ENCODE measurements at places on chromosomes 5 and 9.

DNA sequence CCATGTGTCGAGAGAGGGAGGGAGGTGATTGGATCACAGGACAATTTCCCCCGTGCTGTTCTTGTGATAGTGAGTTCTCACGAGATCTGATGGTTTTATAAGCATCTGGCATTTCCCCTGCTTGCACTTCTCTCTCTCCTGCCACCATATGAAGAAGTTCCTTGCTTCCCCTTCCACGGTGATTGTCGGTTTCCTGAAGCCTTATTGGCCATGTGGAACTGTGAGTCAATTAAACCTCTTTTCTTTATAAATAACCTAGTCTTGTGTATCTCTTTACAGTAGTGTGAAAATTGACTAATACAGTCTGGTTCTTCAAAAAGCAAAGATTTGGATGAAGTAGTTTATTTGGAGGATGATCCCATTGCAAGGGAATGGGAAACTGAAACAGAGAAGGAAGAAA lies 11.3 kb upstream of the MIER3 start:
- no peak for DNase-seq

- no peak for DNase-seq
Observed at GRCh38 chr5:53479590-53480415, 626 bp upstream of the FST start.

- DNase-seq = peak; percentile 26
Observed at GRCh38 chr5:127055880-127056653, 17.2 kb downstream of the C5orf63 start.

GRCh38 chr9:121286688-121286972 lies 18.7 kb downstream of the GSN start:
- DNase-seq = no peak

GRCh38 chr5:62547945-62548630 lies 30.5 kb upstream of the LRRC70 start:
- no peak for DNase-seq

DNA sequence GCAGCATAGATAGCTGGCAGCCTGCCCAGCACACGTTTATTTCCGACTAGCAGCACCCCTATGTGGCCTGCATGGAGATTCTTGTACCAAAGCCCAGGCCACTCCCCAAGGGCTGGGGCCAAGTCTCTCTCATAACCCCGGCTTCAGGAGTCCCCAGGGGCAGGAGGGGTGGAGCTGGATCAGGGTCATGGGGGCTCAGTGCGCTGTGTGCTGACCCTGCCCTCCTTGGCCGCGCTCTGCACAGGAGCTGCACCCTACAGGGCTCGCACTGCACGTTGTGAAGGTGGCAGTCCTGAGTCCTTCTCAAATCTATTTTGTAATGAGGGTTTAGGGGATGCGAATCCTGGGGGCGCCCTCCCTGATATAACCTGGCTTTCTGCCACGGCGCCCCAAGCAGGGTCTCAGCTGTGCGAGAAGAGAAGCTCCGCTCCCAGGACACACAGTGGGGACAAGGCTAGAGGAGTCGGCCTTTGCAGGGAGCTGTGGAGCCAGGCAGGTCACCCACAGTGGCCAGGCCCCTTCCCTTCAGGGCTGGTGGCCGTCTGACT lies 28.6 kb downstream of the NKD2 start:
- DNase-seq = no peak

DNA sequence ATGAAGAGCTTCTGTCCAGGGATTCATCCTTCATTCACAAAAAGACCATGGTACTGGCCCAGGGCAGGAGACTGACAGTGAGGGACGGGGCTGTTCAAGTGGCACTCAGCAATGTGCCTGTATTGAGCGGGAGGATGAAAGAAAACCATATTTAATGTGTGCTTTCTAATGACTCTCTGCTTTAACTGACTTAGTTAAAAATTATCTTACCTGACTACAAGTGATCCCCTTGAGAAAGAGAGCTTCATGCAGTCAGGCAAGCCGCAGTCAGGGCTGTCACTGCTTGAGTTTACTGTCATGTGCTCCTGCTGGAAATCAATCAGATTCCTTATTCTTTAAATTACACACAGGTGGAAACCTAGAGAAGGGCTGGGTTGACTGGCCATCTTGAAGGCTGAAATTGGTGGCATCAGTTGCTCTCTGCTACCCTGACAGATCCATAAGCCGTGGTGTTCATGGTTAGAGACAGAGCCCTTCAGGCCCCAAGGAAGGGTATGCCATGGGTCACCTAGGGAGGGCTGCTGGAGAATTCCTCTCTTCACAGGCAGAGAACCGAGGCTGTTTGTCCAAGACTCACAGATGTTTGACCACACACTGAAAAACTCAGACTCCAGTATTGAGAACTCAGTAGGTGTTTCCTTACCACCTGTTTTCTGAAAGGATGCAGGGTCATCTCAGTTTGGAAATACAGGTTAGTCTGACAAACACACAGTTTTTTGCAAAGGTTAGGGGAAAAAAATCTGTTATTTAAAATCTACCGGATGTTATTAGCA lies 70.9 kb downstream of the TRIO start:
- no peak for DNase-seq

DNA sequence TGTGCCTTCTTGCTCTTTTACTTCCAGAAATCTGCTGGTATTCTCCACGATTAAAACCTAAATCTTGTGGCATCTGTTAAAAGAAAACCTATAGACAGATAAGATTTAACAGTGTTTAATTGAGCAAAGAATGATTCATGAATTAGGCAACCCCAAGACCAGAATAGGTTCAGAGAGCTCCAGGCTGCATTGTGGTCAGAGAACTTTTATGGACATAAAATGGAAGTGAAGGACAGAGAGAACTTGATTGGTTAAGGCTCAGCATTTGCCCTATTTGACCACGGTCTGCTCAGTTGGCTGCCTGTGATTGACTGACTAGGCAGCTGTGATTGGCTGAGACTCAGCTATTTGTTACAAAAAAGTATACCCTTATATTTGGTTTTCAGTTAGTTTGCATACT lies 10.4 kb upstream of the SLC36A2 start:
- peak; percentile 45 for DNase-seq

GRCh38 chr5:145947581-145947980 lies 11.2 kb downstream of the SH3RF2 start:
- DNase-seq = no peak

- DNase-seq = no peak
Observed at GRCh38 chr5:91125916-91126315, 257.2 kb downstream of the ARRDC3 start.

GRCh38 chr5:115939059-115939458 lies 23.2 kb upstream of the LVRN start:
- DNase-seq = no peak

DNA sequence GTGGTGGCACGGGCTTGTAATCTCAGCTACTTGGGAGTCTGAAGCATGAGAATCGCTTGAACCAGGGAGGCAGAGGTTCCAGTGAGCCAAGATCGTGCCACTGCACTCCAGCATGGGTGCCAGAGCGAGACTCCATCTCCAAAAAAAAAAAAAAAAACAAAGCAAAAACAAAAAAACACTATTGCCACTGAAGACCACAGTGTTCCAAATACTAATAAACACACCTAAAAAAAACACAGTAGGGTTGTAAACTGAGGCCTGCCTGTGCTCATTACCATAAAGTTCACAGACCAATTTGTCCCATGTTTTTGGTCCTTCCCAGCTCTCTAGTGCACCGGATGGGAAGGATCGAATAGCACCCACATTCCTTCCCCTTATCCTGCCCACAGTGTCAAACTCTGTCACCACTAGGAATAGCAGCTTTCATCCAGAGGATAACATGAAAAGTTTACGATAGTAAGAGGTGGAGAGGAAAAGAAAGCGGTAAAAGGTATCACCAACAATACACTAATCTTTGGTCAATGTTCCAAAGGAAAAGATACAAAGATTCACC lies 49.2 kb downstream of the MYO10 start:
- DNase-seq = no peak

DNA sequence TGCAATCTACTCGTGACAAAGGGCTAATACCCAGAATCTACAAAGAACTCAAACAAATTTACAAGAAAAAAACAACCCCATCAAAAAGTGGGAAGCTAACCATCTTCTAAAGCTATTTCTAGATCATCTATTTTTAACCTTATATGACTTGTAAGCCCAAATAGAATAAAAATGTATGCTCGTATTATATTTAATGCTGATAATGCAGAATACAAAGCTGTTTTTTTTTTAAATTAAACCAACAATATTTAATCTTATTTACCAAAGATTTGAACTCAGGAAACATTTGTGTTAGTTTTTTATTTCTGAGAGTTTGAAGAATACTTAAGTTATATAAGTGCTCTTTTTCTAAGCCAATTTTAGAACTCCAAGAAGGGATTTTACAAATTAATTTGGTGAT lies 652.1 kb downstream of the LRRC70 start:
- no peak for DNase-seq

- no peak for DNase-seq
Observed at GRCh38 chr5:42767491-42768105, 11.0 kb downstream of the CCDC152 start.

DNA sequence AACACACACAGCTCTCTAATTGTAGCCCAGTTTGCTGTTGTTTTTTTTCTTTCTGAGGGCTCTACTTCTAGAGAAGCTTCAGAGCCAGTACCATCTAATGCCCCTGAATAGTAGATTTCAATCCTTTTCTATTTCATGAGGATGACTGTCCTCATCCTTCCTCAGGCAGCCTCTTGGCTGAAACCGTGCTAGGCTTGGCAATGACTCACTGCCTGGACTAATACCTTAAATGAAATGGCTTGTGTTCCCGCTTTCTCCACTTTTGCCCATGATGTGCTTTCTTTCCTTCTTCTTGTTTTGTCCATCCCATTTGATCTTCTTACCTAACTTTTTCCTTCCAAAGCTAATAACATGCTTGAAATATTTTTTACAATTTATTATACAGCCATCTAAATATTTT lies 80.1 kb downstream of the ITGA1 start:
- no peak for DNase-seq

- DNase-seq = peak; percentile 24
Observed at GRCh38 chr5:39599721-39600431, 175.1 kb upstream of the DAB2 start.

GRCh38 chr5:98308960-98309359 lies 464.5 kb upstream of the RGMB start:
- no peak for DNase-seq

GRCh38 chr5:176365351-176366231 lies at the start of gene ARL10:
Gene ARL10 (plus strand): TSS chr5:176365487. CDS start chr5:176365564, 77 bp downstream.
- DNase-seq = no peak

- DNase-seq = no peak
Observed at GRCh38 chr5:135880278-135880677, 15.4 kb downstream of the IL9 start.

GRCh38 chr9:34689116-34689470 lies 2.0 kb downstream of the CCL19 start:
- no peak for DNase-seq

GRCh38 chr9:123615381-123615780 lies 259.4 kb downstream of the CRB2 start:
- DNase-seq = no peak

- DNase-seq = no peak
Observed at GRCh38 chr9:71916834-71917534, 5.5 kb downstream of the C9orf85 start.

GRCh38 chr9:111896942-111897600 lies 457 bp downstream of the UGCG start:
- DNase-seq = no peak

- no peak for DNase-seq
Observed at GRCh38 chr5:370959-371810, 49.7 kb downstream of the AHRR start.

DNA sequence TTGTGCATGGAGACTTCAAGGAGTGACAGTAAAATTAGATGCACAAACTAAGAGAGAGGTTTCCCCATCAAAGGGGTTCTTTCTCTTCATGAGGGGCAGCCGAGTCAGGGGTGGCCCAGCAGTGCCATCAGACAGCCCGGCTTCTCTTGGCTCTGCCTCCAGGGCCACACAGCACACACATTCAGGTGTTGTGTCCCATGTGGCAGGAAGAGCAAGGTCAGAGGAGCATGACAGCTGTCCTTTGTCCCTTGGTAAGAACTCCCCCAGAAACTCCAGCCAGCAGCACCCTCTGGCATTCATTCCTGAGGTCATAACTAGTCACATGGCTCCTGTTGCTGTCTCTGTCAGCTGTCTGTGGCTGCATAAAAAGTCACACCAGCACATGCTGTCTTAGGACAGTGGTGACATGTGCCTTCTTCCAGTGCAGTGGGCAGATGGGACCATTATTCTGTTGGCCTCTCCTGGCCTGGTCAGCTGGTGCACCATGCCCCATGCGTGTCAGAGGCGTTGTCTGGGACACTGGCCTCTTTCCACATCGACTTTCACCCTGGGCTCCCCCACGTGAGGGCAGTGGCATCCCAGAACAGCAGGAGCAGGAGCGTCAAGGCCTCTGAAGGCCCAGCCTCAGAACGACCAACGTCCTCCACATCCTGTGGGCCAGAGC lies 78.4 kb upstream of the OTULINL start:
- no peak for DNase-seq

DNA sequence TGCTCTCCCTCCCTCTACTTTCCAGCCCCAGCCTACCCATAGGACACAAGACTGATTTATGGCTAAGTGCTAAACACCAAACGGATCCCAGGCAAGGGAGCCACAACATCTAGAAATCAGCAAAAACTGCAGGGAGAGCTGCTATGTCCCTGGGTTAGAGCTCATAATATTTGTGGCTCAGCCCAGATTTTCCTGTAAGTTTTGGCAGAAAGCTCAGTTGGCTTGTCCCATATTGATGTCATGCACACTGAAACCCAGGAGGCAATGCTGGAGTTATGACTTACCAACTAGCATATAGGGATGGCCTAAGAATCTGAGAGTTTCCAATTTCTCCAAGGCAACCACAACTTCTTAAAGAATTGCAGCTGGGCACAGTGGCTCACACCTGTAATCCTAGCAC lies 44.7 kb upstream of the MYOT start:
- no peak for DNase-seq

DNA sequence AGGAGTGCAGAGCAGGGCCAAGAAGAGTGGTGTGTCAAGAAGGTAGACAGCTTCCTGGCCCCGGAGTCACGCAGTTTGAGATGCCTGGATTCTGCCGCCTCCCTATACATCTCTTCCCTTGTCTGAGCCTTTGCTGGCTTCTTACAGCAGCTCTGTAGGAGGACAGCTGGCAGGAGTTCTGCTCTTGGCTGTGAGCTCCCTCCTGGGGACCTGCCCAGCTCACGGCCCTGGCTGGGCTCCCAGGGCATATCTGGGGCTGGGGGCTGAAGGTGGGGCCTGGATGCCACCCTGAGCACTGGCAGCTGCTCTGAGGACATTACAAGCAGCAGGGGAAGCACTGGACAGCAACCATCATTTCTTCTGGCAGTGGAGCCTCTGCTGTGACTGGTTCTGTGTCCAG lies 786 bp upstream of the TSSK1B start:
- no peak for DNase-seq

GRCh38 chr5:60340326-60340725 lies 359.6 kb downstream of the DEPDC1B start:
- DNase-seq = no peak

Measured in HL-60 (cell line).